ENCODE measurements at places on chromosomes 16 and 17.

DNA sequence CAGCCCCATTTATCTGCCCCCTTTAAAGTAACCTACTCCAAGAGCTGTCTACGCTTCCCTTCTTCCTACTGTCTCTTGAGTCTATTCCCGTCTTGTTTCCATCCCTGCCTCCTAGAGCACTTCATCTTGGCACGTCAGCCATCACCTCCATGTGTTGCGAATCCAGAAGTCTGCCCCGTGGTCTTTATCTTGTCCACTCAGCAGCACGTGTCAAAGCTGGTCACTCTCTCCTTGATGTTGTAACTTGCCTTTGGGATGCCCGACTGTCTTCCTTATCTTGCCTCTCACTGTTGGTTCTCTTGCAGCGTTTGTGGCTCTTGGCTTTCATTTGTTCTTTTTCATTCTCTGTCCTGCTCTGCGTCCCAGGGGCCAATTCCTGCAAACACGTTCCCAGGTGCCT is 99.4 kb downstream of the PLCG2 start:
- DNase-seq: no peak

DNA sequence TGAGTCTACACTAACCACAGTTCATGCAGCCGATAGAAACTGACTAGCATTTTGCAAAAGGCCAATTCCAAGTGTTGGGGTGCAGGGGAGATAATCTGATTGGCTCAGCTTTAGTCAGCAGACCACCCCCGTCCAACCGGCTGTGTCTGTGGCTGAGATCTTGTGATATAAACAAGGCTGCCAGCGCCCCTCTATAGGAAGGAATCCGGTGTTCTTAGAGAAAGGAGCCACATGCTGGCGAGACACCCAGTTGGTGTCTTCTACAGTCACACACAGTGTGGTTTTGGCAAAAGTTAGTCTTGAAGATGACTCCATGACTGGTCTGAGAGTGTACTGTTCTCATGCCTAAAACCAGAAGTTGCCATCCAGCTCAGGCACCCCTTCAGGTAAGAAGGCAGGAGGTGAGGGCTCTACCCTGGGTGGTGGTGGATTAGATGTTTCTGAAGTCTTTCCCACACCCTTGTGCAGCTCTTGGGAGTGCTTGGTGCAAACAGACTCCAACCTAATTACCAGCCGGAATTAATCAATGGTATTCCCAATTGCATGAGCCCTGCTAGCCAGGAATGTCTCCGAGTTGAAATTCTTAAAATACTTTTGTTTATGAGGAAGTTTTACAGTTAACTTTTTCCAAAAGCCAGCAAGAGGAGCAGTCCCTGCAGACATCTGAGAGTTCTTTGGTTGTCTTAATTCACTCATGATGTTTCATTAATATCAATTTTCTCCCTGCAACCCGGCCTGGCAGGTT is 172.3 kb upstream of the IRX6 start:
- no peak for DNase-seq

- no peak for DNase-seq
These were observed 42.7 kb downstream of the STAT3 start for GRCh38 chr17:42345396-42346073.

DNA sequence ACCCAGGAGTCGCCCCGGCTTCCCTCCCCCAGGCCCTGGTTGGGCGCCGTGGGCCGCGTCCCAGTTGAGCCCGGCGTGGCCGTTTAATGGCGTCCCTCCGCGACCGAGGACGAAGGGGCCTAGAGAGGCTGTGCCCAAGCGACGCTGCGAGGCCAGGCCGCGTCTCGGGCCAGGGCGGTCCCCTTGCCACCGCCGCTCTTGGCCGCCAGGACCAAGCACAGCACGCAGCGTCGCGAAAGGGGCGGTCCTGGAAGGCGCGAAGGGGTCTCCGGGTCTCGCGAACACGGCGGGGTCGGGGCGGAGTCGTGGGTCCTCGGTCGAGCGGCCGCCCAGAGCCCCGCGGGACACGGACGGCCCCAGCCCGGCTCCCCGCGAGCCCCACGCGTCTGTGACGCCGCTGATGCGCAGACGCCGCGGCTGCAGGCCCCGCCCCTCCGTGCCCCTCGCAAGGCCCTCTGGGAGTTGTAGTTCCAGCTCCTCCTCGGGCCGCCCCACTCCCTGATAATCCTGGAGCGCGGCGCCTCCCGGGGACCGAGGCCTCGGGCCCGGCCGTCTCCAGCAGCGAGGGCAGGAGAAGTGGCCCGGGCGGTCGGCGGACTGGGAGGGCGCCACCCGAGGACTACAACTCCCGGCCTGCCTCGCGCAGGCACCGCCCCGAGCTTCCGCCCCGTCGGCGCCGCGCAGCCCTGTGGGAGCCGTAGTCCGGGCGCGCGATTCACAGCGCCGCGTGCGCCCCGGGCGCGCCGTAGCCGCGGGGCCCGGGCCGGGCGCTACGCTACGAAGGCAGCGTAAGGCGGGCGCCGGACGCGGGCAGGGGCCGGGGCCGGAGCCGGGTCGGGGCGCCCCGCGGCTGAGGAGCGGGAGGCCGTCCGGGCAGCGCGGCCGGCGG is at the start of gene CAPN15:
TSS of gene CAPN15 (plus strand) at position 698 of the 889 bp plus-strand sequence. CDS start 19,127 bp downstream, outside the sequence.
- DNase-seq: peak; percentile 91

DNA sequence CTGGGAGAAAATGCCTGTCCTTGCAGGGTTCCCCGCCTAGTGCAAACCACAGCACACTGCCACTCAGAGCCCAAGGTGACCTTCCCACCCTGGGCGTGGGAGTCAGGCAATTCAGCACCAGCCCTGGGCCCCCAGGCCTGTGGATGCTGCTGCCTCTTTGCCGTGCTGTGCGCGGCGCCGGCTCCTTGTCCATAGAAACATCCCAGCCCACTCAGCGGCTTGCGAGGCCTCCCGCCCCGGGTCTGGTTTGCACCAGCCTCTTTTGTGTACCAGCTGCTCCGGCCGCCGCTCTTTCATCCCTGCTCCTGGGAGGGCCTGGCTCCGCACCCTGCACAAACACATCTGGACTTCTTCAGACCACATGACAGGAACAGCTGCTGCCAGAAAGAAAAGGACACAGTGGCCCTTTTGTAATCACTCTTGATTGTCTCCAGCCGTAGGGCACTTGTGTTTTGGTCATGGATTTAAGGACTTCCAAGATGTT is 75.4 kb upstream of the SDK2 start:
- no peak for DNase-seq

- DNase-seq: no peak
These were observed 26.2 kb downstream of the NUDT7 start for GRCh38 chr16:77748421-77749005.

DNA sequence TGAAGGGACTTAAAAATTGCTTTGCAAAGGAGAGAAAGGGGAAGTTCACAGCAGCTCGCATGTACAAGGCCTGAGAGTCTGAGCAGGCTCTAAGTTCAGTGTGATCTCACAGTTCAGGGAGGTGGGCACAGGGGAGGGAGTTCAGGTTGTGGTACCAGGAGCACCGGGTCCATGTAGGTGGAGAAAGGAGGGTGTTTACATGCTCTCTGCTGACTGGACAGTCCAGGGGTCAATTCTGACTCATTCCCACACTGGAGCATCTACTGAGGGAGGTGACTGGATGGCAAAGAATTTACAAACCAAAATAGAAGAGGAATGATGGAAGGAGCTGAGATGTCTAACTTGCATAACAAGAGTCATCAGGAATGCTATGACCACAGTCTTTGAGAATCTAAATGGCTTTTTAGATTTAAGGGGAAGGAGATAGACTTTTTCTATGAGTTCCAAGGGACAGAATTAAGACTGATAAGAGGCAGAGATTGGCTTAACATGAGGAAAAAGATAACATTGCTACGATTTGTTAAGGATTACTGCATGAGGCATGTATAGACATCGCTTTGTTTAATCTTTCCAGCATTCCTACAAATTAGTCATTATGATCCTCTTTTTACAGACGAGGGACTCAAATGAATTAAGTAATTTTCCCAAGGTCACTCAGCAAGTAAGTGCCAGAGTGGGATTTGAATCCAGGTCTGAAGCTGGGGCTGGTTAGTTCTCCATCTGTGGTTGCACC is 29.9 kb downstream of the MIS12 start:
- DNase-seq: no peak

GRCh38 chr16:1163567-1164055 is 10.7 kb downstream of the CACNA1H start:
- DNase-seq: no peak

GRCh38 chr17:63434951-63435571 is 11.0 kb downstream of the CYB561 start:
- peak; percentile 59 for DNase-seq

- no peak for DNase-seq
These were observed 42.7 kb upstream of the CPNE2 start for GRCh38 chr16:57049678-57050077.

GRCh38 chr17:40550608-40551007 is 14.7 kb downstream of the CCR7 start:
- DNase-seq: no peak

- no peak for DNase-seq
These were observed 163.5 kb downstream of the COPRS start for GRCh38 chr17:31695456-31696090.

DNA sequence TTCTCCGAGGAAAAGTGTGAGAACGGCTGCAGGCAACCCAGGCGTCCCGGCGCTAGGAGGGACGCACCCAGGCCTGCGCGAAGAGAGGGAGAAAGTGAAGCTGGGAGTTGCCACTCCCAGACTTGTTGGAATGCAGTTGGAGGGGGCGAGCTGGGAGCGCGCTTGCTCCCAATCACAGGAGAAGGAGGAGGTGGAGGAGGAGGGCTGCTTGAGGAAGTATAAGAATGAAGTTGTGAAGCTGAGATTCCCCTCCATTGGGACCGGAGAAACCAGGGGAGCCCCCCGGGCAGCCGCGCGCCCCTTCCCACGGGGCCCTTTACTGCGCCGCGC is at the start of gene ERBB2:
TSS of gene ERBB2 (plus strand) at position 247 of the 330 bp plus-strand sequence. CDS start 175 bp downstream, outside the sequence.
- DNase-seq: peak; percentile 82

GRCh38 chr16:11016524-11016988 is 72.2 kb downstream of the CLEC16A start:
- no peak for DNase-seq

GRCh38 chr16:82990155-82990554 is 363.4 kb downstream of the CDH13 start:
- DNase-seq: no peak

- no peak for DNase-seq
These were observed 932 bp upstream of the NFE2L1 start for GRCh38 chr17:48047113-48047740.

DNA sequence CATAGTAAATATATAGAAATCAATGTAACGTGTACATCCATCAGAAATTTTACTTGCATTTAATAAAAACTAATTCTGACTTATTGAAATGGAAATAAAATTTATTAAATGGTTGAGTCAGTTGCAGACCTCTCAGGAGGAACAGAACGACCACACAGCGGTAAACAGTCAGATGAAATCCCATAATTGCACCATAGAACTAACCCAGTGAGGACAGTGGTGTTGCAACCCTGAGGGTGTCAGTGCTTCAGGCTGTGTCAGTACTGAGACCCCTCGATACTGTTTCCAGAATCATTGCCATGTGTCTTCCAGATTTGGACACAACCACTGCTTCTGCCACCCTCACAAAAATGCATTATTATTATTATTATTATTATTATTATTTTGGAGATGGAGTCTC is 29.0 kb upstream of the SSTR2 start:
- no peak for DNase-seq

DNA sequence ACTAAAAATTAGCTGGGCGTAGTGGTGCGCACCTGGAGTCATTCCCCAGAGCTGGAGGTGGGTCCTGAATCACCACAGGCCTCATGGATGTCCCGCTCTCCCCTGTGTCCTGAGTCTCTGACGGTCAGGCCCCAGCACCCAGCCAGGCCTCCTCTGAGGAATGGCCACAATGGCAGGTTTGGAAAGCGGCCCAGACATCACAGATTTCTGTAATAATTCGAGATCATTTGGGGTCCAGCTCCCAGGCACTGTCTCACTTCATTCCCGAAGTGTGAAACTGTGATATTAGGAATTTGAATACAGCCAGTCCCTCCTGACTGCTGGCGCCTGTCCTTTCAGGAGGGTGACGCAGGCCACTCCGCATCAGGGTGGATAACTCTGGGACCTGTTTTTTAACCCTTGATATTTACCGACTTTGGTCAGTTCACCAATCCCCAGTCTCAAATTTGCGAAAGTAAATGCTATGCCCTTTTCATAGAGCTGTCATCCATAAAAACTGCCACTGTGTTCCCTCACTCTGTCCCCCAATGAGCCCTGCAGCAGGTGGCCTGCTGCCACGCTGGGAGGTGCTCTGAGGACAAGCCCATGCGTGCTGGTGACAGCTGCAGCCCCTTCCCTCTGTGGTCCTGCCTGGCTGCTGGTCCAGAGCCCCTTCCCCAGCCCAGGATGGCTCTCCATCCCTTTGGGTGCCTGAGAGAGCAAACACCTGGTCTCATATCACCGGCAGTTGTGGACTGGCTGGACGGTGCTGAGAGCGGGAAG is 28.3 kb upstream of the RPTOR start:
- no peak for DNase-seq

GRCh38 chr17:49595328-49595727 is 19.7 kb downstream of the NXPH3 start:
- no peak for DNase-seq

GRCh38 chr17:58534901-58535421 is 20.5 kb upstream of the MTMR4 start:
- no peak for DNase-seq

DNA sequence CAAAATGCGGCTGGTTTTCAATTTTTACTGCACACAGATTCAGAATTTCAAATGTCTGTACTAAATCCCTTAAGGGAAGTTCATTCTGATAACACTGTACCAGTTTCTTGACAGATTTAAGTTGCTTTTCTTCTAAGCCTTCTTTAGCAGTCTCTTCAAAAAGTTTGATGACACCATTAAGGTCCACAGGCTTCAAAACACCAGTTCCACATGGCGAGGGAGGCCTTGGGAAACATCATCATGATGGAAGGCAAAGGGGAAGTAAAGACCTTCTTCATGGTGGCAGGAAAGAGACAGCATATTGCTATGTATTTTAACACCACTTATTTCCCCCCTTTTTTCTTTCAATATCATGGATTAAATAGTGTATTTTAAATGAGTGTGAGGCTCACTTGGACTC is 24.5 kb downstream of the NLRC5 start:
- DNase-seq: no peak

GRCh38 chr17:61862105-61862574 is 1.2 kb downstream of the BRIP1 start:
- DNase-seq: no peak

DNA sequence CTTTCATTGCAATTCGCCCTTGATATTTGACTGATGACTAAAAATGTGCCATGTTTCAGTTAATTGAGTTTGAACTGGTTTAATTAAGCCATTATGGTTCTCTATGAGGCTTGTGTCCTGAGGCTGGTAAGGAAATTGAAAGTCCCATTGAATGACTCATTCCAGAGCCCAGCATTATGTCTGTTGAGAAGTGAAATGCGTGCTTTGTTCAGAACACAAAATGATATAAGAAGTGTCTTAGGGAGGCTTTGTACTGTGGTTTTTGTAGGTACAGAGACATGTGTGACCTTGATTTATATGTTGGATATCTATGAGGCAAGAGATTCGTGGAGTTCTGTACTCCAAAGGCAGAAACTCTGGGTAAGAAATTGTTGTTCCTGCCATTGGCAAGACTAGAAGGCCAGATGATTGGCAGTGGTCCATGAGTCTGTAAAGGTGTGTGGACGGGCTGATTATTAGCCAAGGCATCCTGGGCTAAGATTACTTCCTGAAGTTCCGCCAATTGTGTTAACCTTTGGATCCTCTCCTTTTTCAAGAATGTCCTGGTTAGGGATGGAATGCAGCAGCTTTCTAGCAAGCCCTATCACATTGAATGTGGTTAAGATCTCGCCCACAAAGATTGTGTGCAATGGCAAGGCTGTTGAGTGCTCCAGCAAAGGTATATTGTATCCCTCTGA is 103.7 kb downstream of the NPIPB5 start:
- no peak for DNase-seq

GRCh38 chr17:68621065-68621464 is 19.9 kb upstream of the FAM20A start:
- no peak for DNase-seq

- no peak for DNase-seq
These were observed 197.6 kb downstream of the XYLT1 start for GRCh38 chr16:17273142-17273561.

GRCh38 chr16:12087901-12088421 is 111.4 kb downstream of the SNX29 start:
- DNase-seq: peak; percentile 33

Data from iPS-NIHi11 (cell line).